ENCODE measurements at places on chromosomes 7 and 10. TPM values are rescaled to one million over a fixed set of nuclear protein-coding genes. Genes with fewer than 3 reads are reported as not detected.

GRCh38 chr10:4984223-4984622, 19.4 kb downstream of the AKR1C2 start:
- no peak for DNase-seq

DNA sequence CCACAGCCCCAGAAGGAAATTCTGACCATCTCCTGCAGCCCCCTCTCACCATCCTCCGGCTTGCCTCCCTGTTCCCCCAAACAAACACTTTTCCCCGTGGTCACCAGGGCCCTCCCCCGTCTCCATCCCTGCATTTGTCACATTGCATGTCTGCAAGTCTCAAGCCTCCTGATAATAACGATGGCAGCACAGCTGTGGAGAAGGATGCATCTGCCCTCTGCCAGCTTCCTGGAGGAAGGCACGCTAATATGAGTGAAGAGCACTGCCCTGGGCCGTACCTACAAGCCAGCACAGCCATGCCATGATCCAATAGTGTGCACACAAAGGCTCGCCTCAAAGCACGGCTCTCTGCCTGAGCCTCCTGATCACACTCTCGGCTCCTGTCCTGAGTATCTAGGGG, 98.5 kb downstream of the SLIT1 start:
- no peak for DNase-seq

DNA sequence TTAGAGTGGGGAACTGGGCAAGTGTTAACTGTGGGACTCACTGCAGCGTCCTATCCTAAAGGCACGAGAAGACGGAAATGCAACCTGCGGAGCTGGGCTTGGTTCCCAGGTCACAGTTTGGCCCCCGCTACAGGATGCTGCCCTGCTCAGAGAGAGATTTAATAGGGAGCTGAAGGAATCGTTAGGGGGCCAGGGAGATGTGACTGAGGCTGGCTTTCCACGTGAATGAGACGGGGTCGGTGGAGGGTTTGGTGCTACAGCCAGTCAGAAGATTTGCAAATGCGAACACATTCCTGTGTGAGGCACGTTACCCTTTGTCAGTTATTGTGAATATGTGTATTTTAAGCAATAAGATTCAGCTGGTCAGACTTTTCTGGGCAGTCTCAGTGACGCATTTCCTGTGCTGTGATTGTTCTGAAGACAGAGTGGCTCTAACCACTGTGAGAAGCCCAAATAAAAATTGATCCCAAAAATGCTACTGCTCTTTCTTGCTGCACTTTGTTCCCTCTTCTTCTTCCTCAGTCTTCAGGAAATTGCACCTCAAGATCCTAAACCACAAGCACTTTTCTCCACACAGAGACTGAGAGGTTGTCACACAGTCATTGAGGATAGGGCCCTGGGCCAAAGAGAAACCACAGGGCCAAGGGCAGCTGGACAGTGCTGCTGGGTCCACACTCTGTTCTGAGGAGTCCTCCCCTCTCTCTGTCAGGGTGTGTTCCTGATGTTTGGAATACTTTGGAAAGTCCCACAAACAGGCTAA, 21.2 kb downstream of the CYP17A1 start:
- no peak for DNase-seq

- DNase-seq, result peak; percentile 48
Observed at GRCh38 chr10:17025444-17026295, 103.9 kb downstream of the CUBN start.

DNA sequence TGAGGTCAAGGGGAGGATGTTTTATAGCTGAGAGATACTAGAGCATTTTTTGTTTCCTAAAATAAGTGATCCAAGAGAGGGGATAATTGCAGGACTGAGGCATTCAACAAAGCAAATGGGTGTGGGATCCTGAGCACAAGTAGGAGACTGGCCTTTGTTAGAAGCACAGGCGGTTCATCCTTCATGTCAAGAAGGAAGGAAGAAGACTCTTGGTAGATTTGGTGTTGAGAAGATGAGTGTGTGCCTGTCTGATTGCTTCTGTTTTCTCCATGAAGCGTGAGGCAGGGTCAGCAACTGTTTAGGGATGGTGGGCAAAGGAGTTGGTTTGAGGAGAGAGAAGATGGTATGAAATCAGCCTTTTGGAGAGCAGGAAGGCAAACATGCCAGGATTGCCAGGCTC, 27.6 kb downstream of the STRIP2 start:
- no peak for DNase-seq

The NPY4R2 gene
- total RNA-seq, result 8.3 TPM

DNA sequence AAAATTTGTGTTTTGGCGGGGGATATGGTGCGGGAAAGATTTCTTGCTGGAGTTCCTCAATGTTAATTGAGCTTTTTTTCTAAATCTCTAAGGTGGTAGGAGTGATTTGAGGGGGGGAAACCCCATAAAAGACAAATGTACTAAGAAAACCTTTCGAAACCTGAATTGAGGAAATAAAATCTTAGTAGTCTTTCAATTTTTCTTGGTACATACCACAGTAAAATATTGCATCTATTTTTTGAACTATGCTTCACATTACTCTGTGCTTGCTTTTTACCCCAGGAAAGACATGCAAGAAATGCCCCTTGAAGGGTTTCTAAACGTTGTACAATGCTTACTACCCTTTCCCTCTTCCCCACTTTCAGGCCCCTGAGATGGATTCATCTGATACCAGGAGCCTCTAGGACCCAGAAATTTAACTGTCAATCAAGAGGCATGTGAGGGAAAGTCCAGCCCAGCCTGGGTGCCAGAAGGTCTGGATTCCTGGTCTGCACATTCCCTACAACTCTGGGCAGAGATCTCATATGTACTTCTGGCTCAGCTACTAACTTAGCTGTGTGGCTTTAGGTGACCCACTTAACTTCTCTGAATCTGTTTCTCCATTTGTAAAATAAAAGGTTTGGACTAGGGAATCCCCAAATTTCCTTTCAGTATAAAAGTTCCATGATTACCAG, 5.8 kb upstream of the PDCD4 start:
- DNase-seq, result no peak

DNA sequence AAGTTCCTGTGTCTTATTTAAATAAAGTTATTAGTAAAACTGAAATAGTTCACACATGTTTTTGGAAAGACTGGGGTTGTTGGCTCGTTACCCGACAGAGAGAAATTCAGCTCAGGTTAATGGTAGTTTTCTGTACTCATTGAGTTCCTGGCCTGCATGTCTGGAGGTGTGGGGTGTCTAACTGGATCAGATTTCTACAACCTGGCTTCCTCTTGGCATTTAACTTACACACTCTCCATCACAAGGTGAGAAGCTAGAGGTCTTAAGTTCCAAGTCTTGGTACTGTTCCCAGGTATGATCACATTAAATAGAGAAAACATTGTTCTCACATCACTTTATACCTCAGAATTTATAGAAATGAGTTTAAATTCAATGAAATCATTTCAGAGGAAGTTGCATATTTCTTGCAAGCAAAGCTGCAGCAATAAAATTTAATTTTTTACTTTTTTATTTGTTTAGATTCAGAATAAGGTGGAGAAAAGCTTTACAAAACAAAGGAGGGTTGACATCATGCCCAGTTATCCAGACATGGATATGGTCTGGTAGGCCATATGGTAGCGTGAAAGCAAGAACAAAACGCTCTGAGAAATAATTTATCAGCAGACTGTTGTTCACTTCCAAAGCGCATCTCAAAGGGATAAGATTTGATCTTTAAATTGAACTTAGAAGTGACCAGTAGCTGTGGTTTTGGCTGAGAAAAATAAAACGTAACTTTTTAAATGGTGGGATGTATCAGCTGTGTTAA, 120.6 kb downstream of the GLCCI1 start:
- no peak for DNase-seq

GRCh38 chr7:111787741-111788140, 225.4 kb upstream of the IMMP2L start:
- no peak for DNase-seq

DNA sequence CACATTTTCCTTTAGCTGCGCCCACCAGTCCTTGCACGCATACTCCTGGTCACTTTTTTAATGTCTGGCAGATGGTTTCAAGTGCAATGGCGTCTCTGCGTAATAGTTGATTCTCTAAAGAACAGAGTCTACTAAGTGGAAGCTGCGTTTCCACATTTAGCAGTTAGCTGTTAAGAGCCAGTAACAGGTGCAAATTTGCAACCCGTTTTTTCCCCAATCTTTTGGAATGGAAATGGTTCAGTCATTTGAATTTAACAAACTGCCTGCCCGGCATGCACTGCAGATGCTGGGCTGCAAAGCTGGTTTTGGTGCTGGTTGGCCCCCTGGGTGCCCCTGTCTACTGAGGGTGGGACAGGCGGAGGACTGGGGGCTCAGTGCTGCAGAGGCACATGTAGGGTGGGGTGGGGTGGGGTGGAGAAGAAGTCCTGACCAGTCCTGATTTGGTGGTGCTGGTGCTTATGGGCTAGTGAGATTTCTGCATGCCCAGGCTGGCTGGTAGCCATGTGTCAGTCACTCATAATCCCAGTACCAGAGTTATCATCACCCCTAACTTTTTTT, 43.9 kb downstream of the CUX1 start:
- DNase-seq, result no peak

The CUZD1 gene
- 0.82 TPM for total RNA-seq

The EN2 gene
- total RNA-seq, result not detected

- DNase-seq, result no peak
Observed at GRCh38 chr10:119762805-119763798, 37.3 kb downstream of the INPP5F start.

GRCh38 chr10:11080564-11080984, 62.9 kb downstream of the CELF2 start:
- DNase-seq, result no peak

The LRRC18 gene
- total RNA-seq, result not detected

GRCh38 chr7:95478272-95479037, 7.3 kb upstream of the ASB4 start:
- DNase-seq, result peak; percentile 49

DNA sequence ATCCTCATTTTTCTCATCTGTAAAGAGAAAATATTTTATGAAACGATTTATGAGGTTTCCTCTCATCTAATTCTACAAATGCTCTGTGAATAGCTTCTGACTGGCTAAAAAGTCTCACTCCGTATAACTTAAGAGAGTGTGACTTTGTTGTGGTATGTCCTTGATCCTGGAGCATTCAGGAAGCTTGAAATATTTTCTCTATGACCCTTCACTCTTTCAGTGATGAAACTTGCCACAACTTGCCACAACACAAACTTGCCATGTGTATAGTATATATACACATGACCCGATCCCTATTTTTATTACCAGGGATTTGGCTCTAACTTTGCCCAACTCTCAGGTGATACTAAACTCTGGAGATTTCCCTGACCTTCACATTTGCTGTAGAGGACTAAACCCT, 74.1 kb downstream of the TES start:
- no peak for DNase-seq

DNA sequence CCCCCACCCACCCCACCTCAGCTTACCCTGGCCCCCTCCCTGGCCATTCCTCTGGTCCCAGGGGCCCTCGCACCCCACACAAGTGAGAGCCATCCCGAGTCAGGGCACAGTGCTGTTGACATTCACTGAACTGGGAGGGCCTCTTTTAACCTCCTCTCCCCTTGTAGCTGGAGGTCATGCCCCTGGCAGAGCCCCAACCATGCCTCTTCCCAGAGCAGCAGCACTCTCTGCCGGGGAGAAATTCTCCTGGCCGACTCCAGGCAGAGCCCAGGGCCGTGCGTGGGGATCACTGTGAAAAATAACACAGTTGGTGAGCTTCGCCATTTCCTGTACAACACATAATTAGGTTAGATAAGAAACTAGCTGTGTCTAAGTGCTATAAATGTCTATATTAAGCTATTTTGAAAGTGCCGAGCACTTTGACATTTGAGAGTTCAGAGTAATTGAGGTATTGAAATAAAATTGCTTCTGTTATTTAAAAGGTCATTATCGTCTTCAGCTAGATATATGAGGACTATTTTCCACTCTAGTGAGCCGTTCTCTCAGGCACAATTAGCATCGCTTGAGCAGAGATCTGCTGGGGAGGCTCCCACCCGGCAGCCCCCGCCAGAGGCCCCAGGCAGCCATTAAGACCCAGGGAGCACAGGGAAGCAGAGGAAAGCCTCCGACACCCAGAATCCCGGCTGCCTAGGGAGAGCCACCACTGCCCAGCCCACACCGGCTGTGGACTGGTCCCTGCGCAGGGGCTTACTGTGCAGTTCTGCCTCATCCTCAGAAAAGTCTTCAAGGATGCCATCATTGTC, 62.4 kb upstream of the LRRC18 start:
- no peak for DNase-seq

DNA sequence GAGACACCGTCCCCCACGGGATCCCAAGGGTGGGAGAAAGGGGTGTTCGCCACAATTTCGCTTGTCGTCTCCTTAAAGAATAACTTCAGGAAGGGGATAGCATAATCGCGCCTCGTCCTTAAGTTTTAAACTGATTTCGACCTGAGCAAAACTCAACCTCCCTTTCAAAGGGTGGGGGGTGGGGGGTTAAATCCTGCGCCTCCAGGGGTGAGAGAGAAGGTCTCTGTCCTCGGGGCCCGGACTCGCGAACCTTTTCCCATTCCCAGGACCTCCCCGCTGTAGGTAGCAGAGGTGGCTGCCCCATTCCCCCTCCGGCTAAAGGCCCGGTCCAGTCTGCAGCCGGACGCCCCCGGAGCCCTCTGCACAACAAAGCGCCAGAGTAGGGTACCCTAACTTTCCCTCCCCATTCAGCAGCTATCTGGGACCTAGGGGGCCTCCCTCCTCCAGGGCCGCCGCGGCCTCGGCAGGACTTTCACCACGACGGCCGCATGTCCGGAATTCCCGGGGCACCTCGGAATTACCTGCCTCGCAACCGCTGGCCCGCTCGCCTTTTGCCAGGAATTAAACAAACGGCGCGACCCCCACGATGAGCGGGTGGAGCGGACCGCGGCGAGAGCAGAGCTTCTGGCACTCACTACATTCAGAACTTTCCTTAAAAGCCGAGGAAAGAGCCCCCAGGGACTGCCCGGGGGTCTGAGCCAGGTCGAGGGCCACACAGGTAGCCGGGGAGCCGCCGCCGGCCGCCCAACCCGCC, 1.7 kb downstream of the CDK6 start:
- DNase-seq, result peak; percentile 36

DNA sequence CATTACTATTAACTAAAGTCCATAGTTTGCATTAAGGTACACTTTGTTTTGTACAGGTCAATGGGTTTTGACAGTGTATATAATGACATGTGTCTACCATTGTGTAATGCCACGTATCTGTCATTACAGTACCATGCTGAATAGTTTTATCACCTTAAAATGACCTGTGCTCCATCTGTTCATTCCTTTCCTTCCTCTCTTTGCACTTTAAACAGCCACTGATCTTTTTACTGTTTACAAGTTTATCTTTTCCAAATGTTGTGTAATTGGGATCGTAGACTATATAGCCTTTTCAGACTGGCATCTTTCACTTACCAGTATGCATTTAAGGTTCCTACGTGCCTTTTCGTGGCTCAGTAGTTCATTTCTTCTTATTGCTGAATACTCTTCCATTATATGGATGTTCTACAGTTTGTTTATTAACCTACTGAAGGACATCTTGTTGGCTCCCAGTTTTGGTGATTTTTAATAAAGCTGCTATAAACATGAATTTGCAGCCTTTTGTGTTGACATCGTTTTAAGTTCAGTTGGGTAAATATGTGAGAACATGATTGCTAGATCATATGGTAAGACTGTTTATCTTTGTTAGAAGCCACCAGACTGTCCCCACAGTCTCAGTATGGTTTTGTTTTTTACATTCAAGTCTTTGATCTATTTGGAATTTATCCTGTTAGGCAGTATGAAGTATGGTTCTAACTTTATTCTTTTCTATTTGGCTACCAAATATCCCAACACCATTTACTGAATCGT, 24.7 kb downstream of the STAM start:
- no peak for DNase-seq

- no peak for DNase-seq
Observed at GRCh38 chr7:70681469-70682350, 450.2 kb upstream of the GALNT17 start.

- no peak for DNase-seq
Observed at GRCh38 chr10:61456095-61456789, 3.1 kb upstream of the TMEM26 start.

GRCh38 chr10:4067531-4067930, 282.5 kb upstream of the KLF6 start:
- DNase-seq, result peak; percentile 75
